ENCODE measurements at places on chromosomes 7 and 10.

DNA sequence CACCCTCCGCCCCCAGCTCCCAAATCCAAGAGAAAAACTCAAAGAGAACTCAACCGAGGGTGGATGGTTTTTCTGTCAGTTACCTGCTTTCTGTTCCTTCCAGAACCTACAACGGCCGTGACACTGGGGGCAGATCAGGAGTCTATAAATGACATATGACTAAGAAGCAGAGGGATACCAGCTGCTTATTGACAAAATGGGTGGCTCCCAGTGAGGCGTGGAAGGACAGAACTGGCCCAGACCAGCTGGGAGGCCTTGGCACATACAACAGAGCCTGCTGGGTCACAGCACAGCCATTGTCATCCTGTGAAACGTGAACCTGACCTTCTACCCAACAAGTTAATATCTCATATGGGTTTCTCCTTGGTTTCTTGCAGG, 84.3 kb upstream of the ADRB1 start:
- no peak for DNase-seq

- no peak for DNase-seq
Measured at GRCh38 chr10:21521751-21522533, 3.5 kb downstream of the SKIDA1 start.

GRCh38 chr7:2109936-2110609, 122.7 kb downstream of the MAD1L1 start:
- peak; percentile 12 for DNase-seq

- DNase-seq = no peak
Measured at GRCh38 chr7:159020987-159021386, 123.7 kb downstream of the VIPR2 start.

DNA sequence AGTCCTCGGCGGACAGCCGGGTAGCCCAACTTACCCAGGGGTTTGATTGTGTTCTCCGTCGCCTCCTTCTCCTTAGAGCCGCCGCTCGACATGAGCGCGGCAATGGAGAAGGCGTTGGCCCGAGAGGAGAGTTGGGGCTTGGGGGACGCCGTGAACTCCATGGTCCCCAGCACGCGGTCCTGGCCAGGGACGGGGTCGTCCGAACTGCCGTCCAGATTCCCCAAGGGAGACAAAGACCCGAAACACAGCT, 515 bp downstream of the TBX20 start:
- no peak for DNase-seq

GRCh38 chr10:119208553-119208940, 1.2 kb downstream of the GRK5 start:
- DNase-seq = no peak

DNA sequence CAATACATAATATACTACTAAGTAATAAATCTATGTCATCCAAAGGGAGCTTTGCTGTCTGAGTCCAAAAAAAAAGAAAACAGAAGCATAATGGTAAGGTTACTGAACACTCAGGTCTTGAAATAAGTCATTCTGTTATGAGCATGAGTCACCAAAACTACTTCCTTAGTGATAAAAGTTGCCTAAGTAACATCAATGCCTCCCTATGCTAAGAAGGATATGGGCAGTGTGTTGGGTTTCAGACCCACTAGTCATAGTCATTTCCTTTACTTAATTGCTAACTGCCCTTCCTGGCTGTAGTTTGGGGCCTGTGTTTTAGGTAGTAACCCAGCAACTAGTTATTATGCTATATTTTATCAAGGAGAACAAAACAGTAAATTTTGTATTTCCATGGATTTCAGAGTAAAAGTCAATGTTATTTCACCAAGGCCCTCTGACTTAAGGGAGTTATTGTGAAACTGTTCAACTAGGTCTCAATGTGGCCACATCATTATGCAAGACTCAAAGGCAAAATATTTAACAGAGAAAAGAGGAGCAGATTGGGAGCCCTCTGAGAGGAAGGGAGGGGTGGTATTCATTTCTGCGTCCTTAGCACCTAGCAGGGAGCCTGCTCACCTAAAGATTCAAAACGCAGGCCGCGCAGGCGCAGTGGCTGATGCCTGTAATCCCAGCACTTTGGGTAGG, 11.7 kb upstream of the VIM start:
- no peak for DNase-seq

DNA sequence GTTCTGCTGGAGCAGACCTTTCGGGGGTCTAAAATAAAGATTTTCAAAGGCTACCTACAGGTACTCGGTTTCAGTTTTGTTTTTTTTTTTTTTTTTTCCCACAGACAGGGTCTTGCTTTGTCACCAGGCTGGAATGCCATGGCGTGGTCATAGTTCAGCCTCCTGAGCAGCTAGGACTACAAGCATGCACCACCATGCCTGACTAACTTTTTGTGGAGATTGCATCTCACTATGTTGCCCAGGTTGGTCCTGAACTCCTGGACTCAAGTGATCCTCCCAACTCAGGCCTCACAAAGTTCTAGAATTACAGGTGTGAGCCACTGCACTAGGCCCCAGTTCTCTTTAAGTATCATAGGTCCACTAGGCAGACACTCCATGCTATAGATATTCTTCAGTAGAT, 34.5 kb downstream of the BAMBI start:
- DNase-seq = no peak

GRCh38 chr10:23433701-23434100, 5.2 kb upstream of the OTUD1 start:
- DNase-seq = no peak

DNA sequence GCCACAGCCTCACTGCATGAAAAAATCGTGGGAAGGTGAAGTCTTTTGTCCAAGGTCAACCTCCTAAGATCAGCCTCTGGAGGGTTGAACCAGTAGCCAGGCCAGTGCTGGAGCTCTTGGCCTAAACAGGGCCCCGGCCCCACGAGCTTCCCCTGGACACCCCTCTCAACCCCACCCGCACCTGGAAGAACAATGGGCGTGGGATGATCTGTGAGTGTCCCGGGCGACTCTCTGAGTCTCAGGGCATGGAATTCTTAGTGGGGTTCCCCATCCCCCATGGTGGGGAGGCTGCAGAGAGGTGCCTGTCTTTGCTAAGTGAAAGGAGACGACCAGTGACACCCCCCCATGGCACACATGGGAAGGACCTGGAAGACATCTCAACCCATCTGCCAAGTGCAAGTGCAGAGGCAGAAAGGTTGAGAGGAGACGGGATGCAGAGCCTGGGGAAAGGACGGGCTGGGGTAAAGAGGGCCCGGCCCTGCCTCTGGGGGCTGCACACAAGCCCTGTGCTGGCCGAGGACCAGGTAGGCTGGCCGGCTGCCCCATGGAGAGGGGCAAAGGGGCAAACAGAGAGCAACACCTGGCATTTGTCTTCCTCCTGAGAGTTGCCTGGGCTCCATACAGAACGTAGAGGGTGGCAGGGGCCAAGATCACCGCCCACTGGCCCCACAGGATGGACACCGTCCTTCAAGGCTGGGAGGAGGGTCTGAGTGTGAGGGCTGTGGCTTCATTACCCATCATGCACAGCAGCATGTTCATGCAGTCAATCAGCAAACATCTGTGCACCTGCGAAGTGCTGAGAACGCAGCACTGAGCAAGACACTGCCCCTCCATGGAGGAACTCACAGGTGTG, 163.0 kb upstream of the PPP2R2D start:
- no peak for DNase-seq

DNA sequence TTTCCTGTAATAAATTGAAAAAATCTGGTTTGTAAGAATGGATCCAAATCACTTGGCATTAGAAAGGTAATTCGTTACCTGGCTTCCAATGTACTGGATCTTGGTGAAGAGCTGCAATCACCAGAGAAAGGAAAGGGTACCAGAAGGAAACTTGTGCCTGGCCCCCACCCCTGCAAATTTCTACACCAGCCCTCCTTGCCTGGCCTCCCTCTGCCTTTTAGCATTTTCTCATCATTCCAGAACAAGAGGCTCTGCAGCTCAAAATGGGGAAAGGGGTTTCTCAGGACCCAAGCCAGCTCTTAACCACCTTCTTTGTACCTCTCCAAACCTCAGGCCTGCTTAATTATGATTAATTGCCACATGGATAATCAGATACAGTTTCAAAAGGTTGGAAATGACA, 612.8 kb upstream of the MGMT start:
- no peak for DNase-seq

- no peak for DNase-seq
Measured at GRCh38 chr7:86748843-86749719, 105.4 kb downstream of the GRM3 start.

DNA sequence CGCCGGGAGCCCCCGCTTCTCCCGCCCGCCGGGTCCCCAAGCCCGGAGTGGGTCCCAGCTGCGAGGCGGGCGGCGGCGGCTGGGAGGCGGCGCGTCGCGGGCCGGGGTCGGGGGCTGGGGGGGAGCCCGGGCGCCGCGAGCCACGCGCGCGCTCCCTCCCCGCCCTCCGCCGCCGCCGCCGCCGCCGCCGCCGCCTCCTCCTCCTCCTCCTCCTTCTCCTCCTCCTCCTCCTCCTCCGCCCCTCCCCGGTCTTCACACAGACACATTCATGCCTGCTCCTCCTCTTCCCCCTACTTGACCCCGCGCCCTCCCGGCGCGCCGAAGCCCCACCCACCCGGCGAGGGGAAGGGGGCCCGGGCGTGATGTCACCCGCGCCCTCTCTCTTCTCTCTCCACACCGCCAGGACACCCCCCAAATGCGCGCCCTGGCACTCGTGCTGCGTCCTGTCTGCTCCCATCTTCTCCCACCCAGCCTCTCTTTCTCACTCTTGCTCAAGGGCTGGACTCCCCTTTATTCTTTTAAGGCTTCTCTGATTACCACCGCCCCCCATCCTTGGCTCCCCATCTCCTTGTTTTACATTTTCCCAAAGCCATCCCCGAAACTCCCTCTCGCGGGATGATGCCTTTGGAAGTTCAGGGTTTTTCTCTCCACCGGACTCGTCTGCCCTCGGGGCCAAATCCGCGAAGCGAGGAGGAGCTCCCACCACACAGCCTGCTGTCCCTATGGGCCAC, 967 bp upstream of the GLI3 start:
- no peak for DNase-seq

GRCh38 chr7:121132940-121133339, 144.4 kb downstream of the CPED1 start:
- no peak for DNase-seq

- no peak for DNase-seq
Measured at GRCh38 chr7:2032876-2033407, 199.8 kb downstream of the MAD1L1 start.

- no peak for DNase-seq
Measured at GRCh38 chr7:150902078-150903033, 50.0 kb downstream of the AOC1 start.

DNA sequence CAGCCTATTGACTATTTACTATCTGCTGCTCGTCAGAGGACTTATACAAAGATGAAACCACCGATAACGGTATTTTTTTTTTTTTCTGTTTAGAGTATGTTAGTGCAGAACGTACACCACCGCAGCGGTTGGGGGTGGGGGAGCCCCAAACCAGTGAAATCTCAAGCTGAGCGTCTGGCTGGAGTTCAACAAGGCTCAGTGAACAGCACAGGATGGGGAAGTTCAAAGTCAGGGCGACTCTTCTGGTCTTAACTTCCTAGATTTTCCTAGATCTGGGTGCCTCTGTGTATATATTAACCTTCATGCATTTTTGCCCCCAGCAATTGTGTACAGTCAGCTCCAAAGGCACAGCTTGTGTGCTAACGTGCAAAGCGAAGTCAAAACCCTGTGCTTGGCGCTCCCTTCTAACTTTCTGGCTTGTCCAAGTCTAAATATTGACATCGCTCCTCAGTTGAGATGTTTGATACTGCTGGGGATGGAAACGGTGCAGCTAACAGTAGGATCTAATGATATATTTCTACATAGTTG, 1.1 kb downstream of the RHOBTB1 start:
- no peak for DNase-seq

DNA sequence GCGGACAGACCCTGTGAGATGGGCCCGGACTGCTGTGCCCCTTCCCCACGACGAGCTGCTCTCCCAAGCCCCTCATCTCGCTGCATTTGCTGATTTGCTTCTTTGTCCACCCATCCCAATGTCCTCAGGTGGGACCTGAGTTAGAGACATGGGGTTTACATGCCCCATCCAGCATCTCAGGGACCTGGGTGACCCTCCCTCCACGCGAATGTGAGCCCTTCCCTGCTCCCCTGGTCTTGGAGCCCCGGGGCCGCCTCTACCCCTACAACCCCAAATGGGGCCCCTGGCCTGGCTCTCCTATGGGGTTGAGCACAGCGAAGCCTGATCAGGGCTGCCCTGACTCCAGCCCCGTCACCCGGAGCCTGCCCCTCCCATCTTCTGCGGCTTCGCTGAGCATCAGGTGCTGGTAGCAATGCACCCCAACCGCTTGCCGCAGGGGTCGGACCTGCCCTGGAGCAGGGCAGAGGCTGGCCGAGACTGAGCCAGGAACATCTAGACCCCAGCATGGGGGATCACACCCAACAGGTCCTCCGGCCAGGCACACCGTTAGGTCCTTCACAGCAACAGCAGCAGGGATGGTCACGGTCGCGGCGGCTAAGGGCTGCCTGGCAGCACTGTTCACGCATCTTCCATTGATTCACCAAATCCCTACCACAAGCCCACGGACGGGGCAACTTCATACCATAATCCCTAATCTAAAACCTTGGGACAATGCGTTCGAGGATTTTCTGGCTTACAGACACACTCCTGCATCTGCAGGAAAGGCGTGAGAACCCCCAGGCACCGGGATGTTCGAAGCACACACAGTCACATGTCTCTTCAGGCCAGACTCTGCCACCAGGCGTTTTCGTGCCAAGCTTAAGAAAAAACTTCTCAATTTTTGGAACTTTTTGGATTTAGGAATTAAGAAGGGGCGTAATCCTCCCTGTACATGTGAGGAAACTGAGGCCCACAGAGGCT, 15.5 kb downstream of the WDR86 start:
- DNase-seq = no peak

DNA sequence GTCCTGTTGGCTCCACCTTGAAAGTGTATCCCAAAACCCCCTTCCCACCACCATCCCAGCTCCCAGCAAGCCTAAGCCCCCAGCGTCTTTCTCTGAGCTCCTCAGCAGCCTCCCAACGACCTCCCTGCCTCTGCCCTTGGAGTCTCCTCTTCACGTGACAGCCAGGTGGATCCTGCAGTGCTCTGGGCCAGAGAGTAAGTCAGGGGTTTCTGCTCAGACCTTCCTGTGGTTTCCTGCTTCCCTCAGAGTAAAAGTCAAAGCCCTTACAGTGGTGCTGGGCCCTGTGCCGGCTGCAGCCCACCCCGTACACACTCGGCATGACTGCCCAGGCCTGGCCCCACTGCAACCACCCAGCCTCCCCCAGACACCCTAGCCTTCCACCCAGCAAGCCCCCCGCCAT, 51.9 kb downstream of the OAT start:
- DNase-seq = no peak

DNA sequence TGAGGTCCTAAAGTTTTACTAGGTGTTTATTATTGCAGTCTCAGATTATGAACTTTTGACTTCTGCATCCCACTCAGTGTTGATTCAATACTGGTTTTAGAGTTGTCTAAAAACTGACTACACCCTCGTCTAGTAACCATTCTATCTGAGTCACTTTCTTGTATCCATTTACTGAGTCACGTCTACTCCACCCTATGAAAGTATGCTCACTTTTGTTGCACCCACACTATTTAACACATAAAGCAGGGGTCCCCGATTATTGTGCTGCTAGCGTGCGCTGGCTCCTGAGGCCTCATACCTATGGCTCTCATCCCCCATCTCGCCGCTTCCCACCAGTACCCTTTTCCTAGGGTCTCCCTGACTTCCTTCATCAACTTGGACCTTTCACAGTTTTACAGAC, 2.0 kb downstream of the SAMD9 start:
- no peak for DNase-seq

- no peak for DNase-seq
Measured at GRCh38 chr7:101936611-101937231, 119.3 kb downstream of the CUX1 start.
